ENCODE measurements at places on chromosomes 11 and 22.

GRCh38 chr11:134120143-134120850 lies 51.4 kb downstream of the JAM3 start:
- no peak for DNase-seq

GRCh38 chr22:24428751-24429410 lies 1.5 kb downstream of the ADORA2A start:
- no peak for DNase-seq

DNA sequence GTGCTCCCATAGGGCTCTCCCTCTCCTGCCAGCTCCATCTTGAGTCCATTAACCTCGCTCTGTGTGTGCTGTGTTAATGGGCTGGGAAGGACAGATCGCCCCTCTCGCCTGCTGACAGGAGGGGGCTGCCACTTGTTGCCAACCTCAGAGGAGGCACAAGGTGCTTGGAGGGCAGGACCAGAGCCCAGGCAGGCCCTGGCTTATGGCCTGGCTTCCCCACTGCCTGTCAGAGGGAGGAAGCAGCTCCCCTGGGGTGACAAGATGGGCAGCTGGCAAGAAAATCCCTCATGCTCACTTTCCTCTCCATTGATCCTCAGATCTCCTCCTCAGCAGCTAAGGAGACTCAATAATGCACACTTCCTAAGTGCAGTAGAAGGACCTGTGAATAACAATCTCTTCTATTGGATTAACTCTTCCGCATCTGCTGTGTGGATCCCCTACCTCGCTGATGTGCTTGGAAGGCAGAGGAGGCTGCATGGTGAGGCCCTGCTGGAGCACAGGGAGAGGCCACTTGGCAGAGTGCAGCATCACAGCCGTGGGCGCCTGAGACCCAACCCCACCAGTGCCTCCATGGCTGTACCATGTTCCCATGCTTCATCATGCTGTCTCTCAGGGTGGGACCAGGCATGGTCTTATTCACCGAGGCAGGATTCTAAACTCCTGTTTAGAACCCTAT lies 70.3 kb downstream of the TRIM29 start:
- no peak for DNase-seq

GRCh38 chr11:72834905-72835304 lies 20.7 kb downstream of the ATG16L2 start:
- DNase-seq, result no peak

GRCh38 chr11:102950622-102951081 lies 4.9 kb downstream of the MMP13 start:
- DNase-seq, result no peak

GRCh38 chr22:31637891-31638618 lies 24.0 kb downstream of the PISD start:
- DNase-seq, result no peak

DNA sequence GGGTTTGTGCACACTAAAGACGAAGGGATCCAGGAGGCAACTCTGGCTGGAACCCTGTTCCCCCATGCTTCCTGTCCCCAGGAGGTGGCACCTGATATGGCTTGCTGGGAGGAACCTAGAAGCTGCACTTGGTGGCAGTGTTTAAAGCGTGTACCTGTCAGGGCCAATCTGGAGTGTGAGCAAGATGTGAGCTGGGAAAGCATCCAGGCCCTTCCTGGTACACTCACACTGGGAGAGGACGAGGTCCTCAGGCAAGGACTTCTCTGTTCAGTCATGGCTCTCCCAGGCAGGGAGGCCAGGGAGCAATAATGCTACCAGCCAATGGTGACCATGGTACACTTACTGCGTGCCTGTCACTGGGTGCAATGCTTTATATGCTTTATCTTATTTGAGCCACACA lies 130.7 kb upstream of the NECTIN1 start:
- no peak for DNase-seq

- DNase-seq, result no peak
These were observed 12.6 kb downstream of the ZDHHC5 start for GRCh38 chr11:57680552-57680874.

DNA sequence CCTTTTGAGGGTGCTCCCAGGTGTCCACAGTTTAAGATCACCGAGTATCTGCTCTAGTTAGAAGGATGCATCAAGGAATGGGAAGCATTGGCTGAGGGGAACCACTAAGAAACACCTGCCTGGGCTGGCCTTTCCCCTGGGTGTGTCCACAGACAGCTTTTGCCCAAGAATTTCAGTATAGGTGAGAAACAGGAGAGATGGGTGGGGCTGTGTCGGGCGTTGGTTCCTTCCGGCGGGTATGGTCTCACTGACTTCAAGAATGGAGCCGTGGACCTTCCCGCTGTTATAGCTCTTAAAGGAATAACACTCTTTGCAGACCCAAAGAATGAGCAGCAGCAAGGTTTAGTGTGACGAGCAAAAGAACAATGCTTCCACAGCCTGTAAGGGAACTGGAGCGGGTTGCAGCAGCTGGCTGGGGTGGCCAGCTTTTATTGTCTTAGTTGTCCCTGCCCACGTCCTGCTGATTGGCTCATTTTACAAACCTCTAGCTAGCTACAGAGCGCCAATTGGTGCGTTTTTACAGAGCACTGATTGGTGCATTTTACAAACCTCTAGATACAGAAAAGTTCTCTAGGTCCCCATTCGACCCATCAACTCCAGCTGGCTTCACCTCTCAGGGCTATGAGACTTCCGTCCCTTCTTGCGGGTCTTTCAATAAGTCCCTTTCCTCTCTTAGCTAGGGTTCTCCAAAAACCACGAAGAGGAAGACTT lies 2.4 kb downstream of the FADS1 start:
- DNase-seq, result no peak

DNA sequence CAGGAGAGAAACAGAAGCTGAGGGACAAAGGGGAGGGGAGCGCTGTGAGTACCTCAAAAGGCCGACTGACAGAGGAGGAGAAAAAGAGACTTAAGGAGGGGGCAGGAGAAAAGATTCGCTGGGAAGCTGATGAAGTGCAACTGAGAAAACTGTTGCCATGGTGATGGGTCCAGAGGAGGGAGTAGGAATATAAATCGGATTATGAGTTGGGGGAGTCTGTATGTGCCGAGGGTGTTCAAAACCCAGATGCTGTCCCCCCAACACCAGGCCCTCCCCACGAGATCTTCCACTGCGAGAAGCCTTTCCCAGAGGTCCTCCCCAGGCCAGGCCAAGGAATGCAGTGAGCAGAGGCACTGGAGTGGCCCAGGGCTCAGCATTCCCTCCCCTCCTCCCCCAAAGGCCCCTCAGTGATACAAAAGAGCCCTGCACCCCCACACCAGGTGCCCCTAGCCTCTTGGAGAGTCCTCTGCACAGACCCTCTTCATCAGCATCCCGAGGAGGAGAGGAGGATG lies 13.7 kb upstream of the BCL9L start:
- no peak for DNase-seq

DNA sequence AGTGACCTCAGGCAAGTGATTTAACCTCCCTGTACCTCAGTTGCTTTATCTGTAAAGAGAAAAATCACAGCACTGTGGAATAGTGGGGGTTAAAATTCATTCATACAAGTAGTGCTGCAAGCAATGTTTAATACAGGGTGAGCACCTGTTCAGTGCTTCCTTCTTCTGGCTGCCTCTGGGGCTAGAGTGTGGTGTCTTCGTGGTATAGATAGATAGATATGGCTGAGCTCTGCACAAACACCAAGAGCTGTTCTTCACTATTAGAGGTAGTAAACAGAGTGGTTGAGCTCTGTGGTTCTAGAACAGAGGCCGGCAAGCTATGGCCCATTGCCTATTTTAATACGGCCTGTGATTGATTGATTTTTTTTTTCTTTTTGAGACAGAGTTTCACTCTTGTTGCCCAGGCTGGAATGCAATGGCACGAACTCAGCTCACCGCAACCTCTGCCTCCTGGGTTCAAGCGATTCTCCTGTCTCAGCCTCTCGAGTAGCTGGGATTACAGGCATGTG lies 32.9 kb downstream of the LIMK2 start:
- no peak for DNase-seq

DNA sequence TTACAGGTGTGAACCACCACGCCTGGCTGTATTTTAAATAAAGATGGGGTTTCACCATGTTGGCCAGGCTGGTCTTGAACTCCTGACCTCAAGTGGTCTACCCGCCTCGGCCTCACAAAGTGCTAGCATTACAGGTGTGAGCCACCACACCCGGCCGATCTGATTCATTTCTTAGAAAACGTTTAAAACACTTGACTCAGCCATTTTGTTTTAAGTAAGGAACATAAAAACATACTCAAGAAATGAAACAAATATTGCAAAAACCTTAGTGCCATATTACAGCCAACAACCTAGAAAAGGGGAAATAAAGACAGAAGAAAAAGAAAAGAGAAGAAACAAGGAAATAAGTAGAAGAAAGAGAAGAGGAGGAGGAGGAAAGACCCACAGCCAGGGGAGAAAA lies 17.4 kb downstream of the LRFN4 start:
- no peak for DNase-seq

GRCh38 chr11:102589047-102589459 lies 36.1 kb downstream of the MMP20 start:
- DNase-seq, result peak; percentile 67

- DNase-seq, result no peak
These were observed 4.0 kb downstream of the CARNS1 start for GRCh38 chr11:67419325-67420049.

DNA sequence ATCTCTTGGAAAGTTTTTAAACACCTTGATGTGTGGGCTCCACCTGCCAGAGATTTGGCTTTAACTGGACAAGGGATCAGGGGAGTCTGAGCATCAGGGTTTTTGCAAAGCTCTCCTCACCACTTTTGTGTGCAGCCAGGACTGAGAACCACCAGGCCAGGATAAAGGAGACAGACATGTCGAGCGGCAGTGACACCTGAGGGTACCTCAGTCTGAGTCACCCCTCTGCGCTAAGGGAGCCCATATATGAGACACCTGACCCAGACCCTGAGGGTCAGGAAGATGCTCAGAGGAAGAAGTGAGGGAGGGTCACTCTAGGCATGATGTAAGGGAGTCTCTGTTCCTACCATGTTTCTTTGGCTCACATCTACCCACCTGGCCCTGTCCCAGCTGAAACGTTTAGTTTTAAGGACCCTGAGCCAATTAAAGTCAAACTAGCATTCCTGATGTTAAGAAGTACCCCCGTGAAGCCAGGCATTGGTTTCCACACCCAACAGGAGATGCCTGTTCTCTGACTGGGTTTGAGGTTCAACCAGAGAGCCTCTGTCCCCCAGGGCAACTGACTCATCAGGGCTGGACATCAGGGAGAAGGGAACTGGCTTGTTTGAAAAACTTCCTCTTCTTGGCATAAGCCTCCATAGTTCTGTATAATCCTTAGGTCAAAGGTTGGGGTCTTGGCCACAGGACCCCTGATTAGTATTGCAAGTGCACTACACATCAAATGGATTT lies 72.4 kb upstream of the BIRC3 start:
- no peak for DNase-seq

DNA sequence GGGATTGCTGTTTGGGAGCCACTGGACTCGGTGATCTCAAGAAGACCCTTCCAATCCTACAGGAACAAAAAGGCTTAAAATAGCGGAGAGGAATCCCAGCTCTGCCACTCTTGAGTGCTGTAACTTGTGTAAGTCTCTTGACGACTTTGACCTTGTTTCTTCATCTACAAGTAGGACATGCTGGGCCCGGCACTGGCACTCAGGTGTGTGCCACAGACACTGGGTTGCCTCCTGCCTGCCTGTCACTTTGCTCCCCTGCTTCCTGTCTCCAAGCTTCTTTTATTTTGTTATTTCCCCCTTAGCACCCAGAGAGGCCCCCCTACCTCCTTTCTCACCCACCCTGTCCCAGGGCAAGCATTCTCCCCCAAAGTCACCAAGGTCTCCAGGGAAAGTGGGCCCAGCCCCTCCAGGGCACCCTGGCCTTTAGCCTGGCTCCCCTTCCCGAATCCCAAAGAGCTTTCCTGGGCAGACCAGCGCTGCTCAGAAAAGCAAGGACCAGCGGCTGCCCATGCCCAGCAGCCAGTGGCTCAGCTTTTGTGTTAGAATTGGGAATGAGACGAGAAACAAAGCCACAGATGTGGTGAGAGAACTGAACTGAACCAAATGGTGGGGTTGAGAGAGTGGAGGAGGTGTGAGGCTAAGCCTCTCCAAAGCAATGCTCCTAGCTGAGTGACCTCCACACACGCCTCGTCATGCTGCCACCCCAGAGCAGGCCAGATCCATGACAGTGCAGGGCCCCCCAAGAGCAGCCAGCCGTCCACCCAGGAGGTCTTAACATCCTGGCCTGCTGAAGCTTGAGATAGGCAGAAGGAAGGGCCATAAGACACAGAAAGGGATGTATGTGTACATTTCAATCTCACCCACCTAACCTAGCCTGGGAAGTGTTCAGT lies 4.5 kb downstream of the TRIM29 start:
- DNase-seq, result no peak

GRCh38 chr11:20964985-20965384 lies 295.6 kb downstream of the NELL1 start:
- no peak for DNase-seq

DNA sequence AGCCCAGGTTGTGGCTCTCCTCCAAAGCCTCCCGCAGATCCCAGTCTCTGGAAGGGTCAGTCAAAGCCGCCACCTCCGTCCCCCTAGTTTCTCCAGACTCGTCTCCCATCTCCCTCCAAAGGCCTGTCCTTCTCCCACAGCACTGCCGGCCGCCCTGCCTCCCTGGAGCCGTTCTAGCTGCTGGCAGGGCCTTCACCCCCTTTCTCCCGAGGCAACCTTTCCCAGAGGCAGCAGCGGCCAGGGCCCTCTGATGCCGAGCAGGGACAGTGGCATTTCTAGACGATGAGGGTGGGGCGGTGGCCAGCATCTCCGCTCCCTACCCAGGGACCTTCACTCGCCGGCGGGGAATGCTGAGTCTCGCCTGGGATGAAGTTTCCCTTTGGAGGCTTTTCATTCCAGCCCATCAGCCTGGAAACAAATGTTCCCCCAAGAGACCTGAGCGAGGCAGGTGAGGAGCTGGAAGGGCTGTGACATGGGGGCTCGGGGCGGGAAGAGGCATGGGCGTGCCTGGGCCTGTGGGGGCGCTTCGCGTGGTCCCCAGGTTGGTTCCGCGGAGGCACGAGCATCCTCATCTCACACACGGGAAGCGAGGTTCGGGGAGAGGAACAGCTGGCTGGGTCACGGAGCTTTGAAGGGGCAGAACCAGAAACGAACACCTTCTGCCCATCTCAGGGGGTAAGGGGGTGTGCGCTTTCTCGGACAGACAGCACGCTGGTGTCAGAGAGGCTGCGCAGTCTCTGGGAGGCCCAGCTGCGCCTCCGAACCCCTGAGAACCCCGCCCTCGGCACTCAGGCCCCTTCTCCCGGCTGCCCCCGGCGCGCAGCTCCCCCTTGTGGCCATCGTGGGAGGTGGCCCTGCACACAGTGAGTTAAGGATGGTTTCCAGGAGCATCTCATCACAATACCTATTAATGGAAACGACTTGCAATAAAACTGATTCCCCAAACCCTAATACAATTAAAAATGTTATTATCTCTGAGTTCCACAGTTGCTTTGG lies 18.1 kb upstream of the KLHL35 start:
- peak; percentile 20 for DNase-seq

DNA sequence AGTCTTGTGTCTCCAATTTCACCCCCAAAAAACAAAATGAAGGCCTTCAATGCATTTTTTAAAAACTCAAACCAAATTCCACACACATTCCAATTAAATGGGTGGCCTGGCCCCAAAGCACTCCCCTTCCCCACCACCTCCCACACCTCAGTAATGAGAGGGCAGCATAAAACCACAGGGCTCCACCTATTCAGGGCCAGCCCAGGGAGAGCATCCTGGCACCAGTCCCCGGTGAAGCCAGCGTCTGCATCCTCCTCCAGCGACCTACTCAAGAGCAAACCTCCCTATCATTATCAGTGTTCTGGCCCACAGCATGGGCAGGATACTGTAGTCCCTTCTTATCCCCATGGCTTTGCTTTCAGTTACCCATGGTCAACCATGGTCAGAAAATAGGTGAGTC lies 17.8 kb upstream of the OR8B8 start:
- no peak for DNase-seq

GRCh38 chr11:114353443-114353842 lies 46.9 kb downstream of the C11orf71 start:
- no peak for DNase-seq

- DNase-seq, result peak; percentile 19
These were observed 2.2 kb downstream of the PHLDB1 start for GRCh38 chr11:118609380-118610224.
